ENCODE measurements at places on chromosomes 2 and 18.

- no peak for DNase-seq
These were observed 12.4 kb downstream of the RALB start for GRCh38 chr2:120265006-120265405.

DNA sequence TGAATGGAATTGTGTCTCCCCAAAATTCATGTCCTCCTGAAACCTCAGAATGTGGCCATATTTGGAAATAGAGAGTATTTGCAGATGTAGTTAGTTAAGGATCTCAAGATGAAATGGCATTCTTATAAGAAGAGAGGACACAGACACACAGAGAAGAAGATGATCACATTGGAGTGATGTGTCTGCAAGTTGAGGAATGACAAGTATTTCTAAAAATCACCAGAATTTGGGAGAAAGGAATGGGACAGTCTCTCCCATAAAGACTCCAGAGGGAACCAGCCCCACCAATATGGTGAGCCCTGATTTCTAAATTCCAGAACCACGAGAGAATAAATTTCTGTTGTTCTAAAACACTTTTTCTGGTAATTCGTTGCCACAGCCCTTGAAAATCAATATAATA lies 166.3 kb downstream of the C1D start:
- no peak for DNase-seq

- no peak for DNase-seq
These were observed 189.7 kb downstream of the SP3 start for GRCh38 chr2:173775440-173775839.

DNA sequence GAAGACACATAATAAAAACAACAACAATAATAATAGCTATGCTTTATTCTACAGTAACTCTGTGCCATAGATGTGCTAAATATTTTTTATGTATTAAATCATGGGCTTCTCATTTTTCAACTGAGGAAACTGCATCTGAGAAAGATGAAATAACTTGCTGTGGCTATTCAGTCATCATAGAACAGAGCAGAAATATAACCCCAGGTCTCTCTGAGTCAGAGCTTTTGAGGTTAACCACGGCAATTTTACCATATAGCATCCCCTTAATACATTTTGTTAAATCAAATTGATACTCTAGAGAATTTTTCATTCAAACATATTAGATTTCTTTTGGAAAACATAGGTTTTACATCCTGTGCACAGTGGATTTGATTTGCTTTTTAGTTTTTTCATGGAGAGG lies 586.6 kb upstream of the KLHL29 start:
- DNase-seq: no peak

DNA sequence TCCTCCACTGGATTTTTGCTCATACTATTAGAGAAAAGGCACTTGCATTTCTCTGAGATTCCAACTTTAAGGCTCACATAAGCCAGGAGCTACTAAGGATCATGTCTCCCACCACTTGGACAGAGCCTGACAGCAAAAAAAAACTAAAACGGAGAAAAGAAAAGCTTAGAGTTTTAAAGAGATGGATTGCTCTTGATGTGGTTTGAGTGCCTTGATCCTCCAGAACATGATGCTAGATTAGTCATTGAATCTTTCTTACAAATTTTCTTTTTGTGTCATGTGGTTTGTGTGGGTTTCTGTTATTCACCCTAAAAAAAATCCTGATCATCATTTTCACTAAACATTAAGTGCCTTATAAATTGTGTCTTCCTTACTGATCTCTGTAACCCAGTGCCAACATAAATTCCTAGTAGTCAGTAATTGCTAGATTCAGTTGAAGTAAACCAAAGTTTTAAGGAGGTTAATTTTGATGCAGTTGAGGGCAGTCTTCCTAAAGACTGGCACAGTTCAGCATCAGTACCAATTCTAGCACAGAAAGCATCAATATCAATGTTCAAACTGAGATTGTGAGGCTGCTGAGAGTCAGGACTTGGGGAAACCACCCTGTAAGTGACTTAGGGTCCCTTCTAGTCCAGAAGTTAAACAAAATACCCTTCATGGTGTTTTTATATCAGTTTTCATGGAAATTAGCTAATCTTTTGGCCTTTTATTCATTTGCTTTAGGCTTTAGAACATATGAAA lies 206.3 kb downstream of the RAD51AP2 start:
- no peak for DNase-seq

DNA sequence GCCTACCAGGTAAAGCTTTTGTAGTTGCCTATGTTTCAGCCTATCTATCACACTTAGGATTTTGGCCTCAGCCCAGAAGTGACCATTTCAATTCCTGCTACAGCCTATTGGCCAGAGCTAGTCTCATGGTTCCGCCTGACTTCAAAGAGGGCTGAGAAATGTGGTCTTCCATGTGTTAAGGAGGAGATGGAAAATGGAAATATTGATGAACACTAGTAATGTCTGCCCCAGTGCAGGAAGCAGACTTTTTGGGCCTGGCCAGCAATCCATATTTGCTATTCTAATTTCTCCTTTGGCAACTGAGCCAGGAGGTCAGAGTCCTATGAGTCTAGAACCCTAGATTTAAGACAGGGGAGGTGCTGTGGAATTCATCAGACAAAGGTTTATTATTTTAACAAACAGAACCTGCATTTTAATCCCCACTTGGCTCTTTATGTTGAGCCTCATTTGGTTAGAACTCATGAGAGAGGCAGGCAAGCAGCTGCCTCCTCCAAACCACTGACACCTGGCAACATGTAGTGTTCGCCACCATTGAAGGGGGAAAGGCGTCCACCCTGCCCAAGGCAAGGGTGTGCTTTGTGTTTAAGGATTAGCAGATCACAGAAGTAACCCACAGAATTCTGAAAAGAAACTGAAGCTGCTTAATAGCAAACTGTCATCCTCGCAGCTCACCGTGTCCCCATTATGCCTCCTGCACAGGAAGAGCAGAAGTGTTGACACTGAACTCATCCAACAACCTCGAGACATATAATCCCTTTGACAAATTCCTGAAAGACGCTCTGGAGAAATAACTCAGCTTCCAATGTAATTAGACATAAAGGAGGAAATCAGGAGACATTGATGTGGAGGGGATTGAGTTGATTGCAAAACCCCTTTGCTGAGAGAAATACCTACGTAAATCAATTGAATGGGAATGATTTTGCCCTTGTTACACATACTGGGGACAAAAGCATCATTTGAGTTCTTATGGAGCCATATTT lies 47.7 kb upstream of the SCG2 start:
- DNase-seq: no peak

GRCh38 chr18:39172695-39173421 lies 1607.3 kb upstream of the CELF4 start:
- no peak for DNase-seq

DNA sequence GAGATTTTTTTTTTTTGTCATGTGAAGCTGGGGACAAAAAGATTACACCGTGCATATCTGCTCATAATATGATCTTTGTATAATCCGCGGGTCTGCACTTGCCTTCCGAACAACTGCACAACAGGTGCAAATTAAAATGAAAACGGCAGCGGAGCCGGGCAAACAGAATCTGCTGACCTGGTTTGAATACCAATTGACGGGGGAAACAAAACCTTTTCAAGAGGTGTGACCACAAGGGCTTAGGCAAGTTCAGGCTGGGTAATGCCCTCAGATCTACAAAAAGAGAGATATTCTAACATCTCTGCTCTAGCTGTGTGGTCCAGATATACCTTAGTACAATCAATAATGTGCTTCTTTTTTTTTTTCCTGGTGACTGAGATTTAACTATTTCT lies 88.5 kb downstream of the ZEB2 start:
- DNase-seq: no peak

- DNase-seq: no peak
These were observed 35.0 kb downstream of the TTC32 start for GRCh38 chr2:19866771-19867170.

DNA sequence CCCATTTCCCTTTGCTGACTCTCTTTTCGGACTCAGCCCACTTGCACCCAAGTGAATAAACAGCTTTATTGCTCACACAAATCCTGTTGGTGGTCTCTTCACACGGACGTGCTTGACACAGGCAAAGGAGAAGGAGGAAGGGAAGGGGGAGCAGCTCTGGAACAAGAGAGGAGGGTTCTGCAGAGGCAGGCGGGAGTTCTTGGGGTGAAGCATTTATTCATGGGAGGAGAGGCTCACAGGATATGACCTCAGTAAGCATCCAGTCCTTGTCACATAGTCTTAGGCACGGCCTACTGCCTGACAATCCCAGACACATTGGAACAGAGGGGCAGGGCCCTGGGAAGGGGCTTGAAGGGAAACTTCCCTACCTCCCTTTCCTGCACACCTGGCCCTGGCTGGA lies 171.7 kb upstream of the HS6ST1 start:
- no peak for DNase-seq

GRCh38 chr18:1528964-1529509 lies 624.4 kb downstream of the ADCYAP1 start:
- DNase-seq: no peak

- DNase-seq: no peak
These were observed 980 bp upstream of the RNPEPL1 start for GRCh38 chr2:240567137-240567871.

DNA sequence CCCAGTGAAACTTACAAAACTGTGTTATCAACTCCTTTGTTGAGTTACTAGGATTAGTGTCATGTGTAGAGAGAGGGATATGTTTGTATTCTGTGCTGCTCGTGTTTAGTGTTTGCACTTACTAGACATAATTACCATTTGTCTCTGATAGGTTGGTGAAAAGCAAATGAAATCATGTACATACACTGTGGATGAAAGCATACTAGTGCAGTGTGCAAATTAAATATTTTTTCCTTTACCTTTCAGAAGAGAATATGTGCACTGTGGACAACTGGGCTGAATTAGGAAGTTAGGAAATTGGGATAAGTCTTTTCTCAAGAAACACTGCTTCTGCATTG lies 1.2 kb downstream of the KIAA1328 start:
- DNase-seq: no peak

GRCh38 chr18:26367425-26367824 lies 141.2 kb downstream of the TAF4B start:
- no peak for DNase-seq

- no peak for DNase-seq
These were observed 67.7 kb downstream of the NCK2 start for GRCh38 chr2:105812180-105813044.

- no peak for DNase-seq
These were observed 578.3 kb upstream of the TMEFF2 start for GRCh38 chr2:192773044-192773443.

DNA sequence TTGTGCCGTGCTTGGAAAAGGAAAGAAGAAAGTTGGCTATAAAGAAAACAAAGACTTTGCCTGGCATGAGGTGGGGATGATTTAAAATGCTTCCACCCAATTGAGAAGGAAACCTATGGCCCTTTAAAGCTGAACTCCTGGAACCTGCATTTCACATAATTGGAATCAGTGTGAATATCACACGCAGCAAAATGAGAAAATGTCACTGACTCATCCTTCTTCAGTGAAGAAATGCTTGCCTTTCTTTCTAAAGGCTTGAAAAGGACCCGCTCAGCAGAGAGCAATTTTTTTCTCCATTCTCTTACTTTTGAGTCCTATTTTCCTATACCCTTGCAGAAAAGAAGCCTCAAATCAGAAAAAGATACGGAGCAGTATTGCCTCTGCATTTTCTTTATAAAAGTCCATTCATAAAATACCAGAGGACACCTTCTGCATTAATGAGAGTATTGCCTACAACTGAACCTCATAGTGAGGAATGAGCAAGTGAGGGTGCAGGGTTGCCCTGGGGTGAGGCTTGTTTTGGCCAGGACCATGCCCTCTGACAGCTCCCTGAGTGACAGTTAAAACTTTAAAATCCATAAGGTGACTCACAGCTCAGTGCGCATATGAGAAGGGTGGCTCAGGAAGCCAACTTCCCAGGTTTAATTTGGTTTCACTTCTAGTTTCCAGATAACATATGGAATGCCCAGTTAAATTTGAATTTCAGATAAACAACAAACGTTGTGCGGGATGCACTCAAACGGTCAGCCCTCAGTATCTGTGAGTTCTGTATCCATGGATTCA lies 191.9 kb upstream of the GYPC start:
- no peak for DNase-seq

DNA sequence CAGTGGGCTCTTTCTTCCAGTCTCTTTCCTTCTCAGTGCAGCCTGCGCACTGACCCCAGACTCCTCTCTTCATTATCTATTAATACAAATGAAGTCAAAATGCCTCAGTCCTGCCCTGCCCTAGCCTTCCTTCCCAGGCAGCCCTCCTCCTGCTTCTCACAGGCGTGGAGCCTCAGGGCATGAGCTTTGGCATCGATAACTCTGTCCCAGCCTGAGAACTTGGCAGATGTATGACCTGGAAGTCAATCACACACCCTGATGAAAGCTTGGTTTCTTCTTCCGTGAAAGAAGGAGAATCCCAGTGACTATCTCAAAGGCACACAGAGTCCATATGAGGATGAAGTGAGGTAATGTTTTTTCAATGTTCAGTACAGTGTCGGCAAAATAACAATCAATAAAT lies 600.7 kb upstream of the ID2 start:
- no peak for DNase-seq

DNA sequence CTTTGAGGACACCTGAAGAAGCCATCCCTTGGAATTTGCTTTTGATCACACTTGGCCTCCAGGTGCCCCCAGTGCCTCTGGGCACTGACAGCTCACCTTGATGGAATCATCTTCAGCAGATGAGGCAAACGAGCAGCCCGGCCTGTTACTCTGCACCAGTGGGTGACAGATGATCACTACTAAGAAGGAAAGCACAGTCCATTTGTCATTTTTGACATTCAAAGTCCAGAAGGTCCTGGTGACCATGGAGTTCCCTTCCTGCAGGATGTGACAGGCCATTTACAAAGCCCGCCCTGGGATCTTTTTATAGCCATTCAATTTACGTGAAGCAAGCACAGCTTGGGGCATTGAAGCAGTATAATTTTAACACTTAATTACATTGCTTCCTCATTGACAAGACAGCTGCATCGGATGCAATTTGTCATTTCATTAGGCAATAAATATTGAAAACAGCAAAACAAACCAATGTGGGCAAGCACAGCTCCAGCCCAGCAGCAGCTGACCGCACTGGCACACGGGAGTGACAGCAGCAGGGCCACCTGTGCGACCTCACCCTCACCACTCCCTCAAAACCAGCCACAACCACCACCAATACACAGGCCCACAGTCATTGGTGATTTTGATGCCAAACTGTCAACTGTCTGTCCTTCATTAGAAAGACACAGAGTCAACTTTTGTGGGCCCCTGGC lies 76.0 kb upstream of the SLC66A3 start:
- no peak for DNase-seq

DNA sequence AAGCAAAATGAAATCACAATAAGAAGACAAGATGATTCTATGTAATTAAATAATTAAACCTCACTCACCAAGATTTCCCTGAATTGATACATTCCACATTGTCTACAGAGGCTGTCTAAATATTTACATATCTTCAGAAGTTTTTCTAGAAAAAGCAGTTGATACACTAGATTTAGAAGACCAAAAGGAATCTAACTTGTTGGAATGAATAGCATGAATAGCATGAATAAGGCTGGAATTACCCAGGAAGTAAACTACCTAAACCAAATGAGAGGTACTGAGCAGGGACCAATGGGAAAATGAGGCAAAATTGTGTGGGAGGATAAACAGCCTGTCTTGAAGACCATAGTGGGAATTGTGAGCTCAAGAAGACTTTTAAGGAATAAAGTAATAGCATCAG lies 479.7 kb downstream of the TXNL1 start:
- no peak for DNase-seq

- no peak for DNase-seq
These were observed 70.0 kb upstream of the ATIC start for GRCh38 chr2:215241791-215242305.
